Amniotic epithelial cell (primary cell): ENCODE measurements at places on chromosomes 7 and 10.

GRCh38 chr7:22195397-22196172 is 161.4 kb downstream of the RAPGEF5 start:
- no peak for DNase-seq

DNA sequence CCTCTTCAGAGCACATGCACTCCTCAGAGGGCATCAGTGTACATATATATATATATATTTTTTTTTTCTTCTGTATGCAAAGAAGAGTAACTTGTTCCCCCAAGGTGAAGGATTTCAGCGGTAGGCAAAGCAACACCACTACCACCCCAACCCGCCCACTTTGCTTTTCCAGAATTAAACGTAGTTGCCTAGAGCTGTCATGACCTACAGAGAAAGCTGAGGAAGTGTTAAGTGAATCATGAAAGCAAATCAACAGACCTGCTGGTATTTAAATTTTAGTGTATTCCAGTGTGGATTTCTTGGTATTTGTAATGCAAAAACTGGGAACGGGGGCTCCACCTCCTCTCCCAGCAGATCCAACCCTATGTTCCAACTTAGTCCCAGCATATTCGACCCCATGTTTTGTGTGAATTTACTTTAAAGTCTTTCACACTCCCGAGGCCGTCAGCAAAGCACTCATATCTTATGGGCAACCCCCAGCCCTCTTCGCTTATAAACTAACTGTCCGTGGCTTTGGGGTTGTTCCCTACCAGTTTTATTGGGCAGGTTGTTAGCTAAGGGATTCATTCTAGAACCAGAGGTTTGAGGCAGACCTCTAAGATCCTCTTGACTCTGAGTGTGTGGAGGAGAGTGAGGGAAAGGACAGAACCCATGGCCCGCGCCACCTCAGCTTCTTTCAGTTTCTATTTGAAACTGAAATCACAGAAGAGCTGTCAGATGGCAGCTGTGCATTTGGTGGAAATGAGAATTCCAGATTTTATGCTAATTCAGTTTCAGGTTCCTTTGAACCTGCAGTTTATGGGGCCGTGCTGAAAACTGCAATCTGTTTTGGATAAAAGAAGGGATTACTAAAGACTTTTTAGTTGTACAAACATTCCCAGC is 450.2 kb upstream of the GALNT17 start:
- no peak for DNase-seq

DNA sequence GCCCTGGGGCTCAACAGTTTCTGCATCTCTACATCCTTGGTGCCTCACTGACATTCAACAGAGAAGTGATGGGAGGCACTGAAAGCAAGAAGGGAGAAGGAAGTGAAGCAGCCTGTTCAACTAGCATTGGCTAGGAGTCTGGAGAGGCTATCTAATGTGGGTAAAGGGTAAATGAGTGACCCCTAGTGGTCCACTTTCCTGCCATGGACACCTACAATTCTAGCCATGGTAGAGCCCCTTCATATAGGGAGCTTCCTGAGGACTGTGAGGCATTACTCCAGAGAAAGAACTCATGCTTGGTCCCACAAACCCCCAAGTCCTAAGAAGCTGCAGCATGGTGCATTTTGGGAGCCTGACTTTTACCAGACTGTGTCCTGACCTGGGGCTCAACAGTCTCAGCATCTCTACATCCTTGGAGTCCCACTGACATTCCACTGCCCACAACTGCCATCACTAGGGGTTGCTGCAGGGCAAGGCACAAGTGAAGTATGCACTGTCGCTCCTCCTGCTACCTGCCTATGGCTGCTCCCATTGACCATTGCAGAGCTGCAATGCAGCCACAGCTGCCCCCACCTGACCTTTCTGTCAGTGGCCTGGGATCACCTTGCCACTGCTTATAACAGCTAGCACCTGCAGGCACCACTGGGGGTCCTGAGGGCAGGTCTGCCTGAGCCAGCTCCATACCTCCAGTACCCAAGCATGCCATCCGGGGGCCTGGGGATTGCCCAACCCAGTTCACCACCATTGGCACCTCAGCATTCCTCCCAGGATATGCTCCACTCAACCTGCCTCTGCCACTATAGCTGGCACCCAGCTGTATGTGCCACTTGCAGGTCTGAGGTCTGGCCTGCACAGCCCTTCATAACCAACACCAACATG is 44.1 kb upstream of the CDK6 start:
- peak; percentile 66 for DNase-seq

DNA sequence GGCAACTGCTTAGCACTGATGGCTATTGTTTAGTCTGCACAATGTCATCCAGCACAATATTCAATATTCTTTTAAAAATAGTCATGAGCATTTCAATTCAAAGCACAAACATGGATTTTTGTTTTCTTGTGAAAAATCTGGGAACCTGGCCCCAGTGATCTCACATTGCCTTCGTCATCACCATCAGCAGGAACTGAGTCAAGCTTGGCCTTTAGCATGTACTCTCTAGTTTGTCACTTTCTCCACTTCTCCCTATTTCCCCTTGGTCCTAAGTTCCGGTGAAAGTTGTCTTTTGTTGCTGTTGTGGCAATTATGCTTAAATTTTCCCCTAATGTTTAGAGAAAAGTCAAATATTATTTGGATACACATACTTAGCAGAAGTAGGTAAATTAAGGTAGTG is 252.9 kb upstream of the SORCS1 start:
- DNase-seq = no peak

GRCh38 chr10:60827791-60828488 is 49.7 kb downstream of the CDK1 start:
- DNase-seq = peak; percentile 94

GRCh38 chr10:106897719-106898118 is 266.8 kb downstream of the SORCS1 start:
- DNase-seq = no peak

DNA sequence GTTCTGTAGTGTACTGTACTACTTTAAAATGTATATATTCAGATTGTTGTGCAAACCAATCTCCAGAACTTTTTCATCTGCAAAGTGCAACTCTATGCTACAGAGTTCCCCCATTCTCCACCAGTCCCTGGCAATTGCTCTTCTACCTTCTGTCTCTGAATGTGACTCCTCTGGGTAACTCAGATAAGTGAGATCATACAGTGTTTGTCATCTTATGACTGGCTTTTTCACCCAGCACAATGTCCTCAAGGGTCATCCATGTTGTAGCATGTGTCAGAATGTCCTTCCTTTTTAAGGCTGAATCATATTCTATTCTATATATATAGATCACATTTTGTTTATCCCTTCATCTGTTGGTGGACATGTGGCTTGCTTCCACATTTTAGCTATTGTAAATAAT is 10.8 kb downstream of the SLIT1 start:
- no peak for DNase-seq

GRCh38 chr10:113947184-113948041 is 93.0 kb downstream of the NHLRC2 start:
- peak; percentile 7 for DNase-seq

DNA sequence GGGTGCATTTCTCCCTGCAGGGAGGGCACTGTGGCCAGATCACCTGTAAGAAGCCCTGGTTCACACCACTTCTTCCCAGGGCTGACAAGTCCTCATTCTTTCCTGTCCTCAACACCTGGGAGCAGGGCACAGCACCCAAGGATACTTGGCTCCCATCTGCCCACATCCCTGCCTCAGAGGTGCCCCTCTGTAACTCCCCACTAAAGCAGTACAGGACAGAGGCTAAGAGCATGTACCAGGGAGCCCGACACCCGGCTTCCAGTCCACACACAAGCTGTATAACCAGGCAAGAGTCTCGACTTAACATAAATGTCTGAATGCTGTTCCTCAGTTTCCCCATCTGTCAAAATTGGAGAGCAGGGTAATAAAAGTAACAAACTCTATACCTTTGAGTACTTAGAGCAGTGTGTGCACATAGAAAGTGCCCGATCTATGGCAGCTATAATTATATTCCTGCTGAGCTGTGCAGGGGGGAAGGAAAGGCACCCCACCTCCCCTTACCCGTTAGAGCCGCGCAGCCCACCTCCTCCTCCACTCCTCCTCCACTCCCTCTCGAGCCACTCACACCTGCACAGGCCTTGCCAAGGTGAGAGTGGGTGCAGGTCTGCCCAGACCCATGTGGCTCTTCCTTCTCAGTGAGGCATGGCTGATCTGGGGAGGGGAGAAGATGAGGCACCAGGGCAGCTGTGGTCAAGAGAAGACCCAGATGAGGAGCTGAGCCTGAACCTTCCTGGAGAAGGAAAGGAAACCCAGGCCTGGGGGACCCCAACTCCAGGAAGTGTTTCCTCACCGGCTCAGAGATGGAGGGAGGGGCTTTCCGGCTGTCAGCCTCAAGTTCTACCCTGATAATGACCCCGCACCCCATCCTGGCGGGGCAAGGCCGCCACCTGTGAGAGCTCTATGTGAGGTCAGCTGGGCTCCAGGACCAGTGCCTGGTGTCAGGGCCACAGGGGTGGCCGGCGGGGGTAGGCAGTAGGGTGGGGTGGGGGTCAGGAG is 22.6 kb downstream of the PODXL start:
- DNase-seq = no peak

- no peak for DNase-seq
Measured at GRCh38 chr7:36157527-36158320, 4.7 kb downstream of the EEPD1 start.
